ENCODE measurements at places on chromosomes 2 and 18.

GRCh38 chr18:54883816-54884604 lies 55.7 kb downstream of the RAB27B start:
- DNase-seq = no peak

DNA sequence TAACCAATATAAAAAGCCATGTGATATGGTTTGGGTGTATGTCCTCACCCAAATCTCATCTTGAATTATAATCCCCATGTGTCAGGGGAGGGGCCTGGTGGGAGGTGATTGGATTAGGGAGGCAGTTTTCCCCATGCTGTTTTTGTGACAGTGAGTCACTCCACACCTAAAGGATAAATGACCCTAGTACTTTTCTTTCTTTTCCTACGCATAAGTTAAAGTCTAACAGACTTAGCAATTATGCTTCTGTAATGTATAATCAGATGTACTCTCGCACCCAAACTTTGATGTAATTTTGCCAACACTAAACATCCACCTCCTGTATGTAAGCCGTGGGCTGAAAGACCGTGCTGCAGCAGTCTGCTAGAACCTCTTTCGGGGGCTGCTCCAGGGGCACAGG lies 97.2 kb upstream of the DSEL start:
- DNase-seq = no peak

DNA sequence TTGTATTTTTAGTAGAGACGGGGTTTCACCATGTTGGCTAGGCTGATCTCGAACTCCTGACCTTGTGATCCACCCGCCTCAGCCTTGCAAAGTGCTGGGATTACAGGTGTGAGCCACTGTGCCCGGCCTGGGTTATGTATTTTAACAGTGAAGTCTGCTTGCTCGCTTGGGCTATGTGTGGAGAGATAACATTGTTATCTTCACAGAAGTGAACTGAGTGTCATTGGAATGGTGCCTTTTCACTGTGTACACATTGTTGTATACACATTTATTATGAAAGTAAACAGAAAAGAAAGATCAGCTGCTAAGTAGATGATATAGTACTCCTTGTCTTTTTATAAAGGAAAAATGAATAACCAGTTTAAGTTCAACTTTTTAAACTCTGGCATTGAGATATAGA lies 30.4 kb downstream of the RNF138 start:
- no peak for DNase-seq

DNA sequence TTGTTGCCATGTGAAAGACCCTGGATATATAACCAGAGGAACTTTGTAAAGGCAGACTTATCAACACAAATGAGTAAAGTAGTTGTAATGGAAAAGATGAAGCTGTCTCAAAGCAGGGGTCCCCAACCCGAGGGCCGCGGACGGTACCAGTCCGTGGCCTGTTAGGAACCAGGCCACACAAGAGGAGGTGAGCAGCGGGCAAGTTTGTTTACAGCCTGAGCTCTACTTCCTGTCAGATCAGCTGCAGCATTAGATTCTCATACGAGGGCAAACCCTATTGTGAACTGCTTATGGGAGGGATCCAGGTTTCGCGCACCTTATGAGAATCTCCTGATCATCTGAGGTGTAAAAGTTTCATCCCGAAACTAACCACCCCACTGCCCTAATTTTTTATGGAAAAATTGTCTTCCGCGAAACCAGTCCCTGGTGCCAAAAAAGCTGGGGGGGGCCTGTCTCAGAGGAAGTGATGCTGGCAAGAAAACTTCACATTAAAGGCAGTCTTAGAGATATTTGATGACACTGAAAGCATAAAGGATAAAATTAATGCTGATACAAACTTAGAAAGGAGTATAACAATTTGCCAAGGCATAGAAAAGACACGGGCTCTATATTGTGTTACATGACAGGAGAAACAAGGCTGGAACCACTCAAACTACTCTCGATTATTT lies 57.5 kb upstream of the MSTN start:
- no peak for DNase-seq

DNA sequence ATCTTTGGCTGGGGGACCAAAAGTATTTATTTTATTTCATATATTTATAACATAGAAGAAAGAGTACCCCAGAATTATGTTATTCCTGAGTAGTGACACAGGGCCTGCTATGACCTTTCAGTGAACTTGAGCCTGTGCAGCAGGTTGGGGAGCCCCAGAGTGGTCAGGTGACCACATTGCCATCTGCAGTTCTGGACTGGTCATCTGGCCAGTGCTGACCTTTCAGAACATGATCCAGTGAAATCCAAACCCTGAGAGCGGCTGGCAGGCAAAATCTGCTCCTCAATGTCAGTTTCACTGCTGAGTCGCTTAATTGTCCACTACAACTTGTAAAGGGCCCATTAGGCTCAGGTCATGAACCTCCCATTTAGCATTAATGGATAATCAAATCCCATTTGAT lies 336.7 kb upstream of the KCNH7 start:
- no peak for DNase-seq

DNA sequence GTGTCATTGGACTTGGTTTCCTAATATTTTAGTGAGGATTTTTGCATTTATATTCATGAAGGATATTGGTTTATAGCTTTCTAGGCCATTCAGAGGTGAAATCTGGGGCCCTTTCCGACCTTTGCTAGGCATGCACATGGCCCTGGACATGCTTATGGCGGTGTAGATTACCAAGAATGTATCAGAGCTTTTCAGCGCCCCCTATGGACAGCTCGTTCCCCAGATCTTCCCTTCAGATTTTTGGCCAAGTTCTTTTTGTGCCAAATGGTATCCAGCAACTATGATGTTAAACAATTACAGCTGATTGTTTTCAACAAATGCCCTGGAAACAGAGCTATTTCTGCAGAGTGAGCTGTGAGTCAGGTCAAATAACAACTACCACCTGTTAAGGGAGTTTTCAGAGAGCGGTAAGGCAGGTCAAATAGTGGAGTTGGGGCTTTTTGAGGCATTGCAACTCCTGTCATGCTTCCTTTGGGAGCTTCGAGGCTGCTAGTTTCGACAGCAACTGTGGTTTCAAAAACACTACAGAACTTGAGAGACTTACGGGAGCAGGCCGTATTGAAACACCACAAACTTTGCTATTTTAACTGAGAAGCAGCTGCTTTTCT lies 188.3 kb downstream of the ZNF516 start:
- no peak for DNase-seq

- no peak for DNase-seq
These were observed 994 bp downstream of the KLHL41 start for GRCh38 chr2:169510496-169510895.
